ENCODE measurements at places on chromosomes 3 and 15.

DNA sequence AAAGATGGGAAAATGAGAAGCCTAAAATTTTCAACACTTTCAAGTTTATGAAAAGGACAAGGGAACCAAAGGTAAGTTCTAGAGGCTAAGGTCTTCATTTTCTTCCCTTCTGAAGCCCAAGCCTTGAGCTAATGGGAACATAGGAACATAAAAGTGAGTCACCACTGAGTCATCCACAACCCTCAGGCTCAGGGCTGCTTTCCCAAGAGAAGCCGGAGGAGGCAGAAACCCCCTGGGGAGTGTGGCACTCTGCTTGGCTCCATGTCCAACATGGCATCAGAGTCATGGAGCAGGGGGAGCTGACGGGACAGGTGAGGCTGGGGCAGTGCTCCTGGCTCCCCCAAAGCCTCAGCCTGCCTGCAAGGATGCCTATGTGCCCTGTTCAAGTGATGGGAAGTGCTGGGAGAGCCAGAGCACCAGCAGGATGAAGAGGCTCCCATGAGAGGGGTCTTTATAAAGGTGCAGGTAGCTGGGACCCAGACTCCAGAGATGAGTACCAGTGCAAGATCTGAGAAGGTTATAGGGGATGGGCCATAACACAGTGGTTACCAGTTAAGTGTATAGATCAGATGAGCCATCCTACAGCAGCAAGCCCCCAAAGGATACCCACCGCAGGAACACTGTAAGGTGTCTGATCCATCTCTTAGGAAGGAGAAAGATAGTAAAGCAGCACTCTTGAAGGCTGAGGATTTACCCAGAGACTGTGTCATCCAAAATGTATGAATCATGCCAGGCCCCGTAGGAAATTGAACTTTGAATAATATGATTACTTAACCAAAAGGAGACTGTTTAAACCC, 31.8 kb upstream of the RYR3 start:
- no peak for DNase-seq

GRCh38 chr15:39889601-39890000, 30.5 kb downstream of the GPR176 start:
- no peak for DNase-seq

DNA sequence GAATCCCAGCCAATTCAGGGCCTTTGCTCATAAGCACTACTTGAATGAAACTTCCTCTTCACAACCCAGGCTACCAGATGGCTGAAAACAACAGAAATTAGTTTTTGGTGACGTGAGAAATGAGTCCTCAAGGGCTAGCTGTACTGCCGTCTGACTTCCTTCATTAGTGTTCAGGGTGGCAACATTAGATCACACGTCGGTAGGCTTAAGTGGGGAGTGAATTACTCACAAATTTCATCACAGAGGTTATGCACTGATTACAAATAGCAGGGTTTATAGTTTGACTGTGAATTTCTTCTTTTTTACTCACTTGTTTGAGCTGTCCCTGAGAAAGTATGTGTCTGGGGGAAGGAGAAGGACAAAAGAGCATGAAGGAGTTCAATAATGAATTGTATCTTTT, 397.2 kb downstream of the GAP43 start:
- no peak for DNase-seq

DNA sequence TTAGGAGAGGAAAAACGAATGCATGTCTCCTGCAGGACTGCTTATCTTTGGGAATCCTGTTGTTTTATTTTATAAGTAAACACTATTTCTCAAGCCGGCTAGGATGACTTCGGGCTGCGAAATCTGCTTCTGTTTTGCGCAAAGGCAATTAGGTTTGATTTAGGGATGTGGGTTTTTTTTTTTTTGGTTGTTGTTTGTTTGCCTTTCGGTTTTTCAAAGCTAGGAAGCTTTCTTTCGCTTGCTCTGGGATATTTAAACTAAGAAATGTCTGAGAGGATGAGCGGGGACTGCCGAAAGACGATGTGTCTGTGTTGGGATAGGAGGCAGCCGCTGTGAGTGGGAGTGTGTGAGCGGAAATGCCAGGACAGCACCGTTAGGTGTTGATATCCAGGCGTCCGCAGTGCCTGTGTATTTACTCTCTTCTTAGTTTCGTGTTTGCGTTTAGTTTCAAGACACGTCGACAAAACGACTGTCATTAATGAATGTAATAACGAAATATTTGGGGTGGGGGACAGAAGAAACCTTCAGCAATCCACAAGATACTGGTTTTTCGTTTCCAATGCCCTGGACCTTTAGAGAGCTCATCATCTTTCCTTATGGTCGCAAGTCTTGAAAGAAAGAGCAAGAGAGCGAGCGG, 604 bp downstream of the ISL2 start:
- DNase-seq = no peak

DNA sequence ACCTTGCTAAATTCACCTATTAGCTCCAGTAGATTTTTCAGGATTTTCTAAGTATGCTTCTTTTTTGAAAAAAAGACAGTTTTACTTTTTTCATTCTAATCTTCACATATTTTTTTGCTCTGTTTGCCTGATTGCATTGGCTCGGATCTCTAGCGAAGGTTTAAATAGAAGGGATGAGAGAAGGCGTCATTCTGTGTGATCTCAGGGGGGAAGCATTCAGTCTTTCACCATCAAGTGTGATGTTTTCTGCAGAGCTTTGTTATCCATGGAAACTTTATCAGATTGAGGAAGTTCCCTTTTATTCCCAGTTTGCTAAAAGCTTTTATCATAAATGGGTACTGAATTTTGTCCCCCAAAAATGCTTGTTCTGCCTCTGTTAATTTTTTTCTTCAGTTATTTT, 120.3 kb downstream of the LRRK1 start:
- DNase-seq = no peak

GRCh38 chr3:21654662-21655061, 96.3 kb downstream of the ZNF385D start:
- DNase-seq = no peak

DNA sequence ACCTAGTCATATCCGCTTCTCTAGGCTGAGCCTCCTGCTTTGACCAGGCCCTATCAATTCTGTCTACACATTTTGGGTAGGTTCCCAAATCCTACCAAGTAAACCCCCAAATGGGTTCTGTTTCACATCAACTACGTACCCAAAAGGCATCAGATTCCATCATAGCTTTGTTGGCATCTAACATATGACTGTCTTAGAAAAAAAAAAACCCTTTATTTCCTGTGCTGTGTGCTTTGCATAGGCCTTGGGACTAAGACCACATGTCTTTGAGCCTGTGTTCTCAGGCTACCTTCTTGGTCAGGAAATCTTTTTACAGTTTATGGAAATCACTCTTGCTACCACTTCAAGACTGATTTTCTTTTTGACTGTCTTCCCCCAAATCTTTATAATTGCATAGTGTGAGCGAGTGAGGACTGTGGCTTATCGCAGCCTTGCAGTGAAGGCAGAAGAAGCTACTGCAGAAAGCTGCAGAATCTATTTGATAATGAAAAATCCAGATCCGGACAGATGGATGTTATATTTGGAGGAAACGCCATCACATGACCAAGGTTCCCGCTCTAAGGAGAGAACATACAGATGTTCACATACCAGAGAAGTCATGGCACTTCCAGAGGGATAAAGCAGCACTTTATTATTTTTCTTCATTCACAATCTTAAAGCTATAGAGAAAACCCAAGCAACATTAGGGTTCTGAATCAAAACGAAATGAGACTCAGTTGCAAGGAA, 111.2 kb downstream of the EOMES start:
- DNase-seq = no peak

GRCh38 chr3:171184372-171184771, 157.9 kb upstream of the SLC2A2 start:
- no peak for DNase-seq

- DNase-seq = no peak
Measured at GRCh38 chr3:128919988-128920387, 40.6 kb downstream of the ACAD9 start.

DNA sequence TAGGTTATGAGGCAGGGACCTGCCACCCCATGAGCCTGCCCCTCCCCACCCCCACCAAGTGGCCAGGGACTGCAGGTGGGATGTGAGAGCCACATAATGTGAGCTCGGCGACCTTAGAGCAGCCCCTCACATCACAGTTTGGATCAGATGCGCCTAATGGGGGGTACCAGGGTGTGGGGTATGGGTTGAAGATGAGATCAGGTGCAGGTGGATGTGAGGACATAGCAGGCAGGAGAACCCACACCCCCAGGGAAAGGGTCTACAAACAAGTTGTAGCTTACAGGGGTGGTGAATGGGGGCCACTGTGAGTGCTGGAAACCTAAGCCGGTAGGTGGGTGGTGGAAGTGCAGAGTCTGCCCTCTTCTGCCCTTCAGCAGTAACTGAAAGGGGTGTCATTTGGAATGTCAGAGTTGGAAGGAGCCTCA, 94.0 kb downstream of the CORO2B start:
- DNase-seq = no peak

DNA sequence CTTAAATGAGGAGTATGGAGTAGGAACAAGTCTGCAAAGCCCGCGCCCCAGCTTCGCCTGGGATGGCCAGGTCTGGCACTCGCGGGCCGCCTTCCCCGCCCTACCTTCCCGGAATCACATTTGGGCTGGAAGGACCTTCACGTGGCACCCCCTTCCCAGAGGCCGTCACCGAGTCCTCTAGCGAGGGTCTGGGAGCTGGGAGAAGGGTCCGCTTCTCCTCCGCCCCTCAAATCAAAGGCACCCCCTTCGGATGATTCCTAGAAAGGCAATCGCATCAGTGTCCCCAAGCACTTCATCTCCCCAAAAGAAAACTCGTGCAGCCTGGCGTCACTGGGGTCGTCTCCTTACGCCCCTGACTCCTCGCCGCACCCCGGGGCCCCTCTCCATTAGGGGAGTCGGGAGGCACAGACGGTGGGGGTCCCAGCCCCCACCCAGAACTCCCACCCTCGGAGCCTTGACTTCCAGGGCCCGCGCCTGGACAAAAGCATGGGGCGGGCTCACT, 380 bp downstream of the MYLK start:
- DNase-seq = no peak

GRCh38 chr15:101590785-101591184, 61.4 kb downstream of the TM2D3 start:
- DNase-seq = no peak

GRCh38 chr3:141789281-141789680, 26.1 kb downstream of the GRK7 start:
- no peak for DNase-seq

DNA sequence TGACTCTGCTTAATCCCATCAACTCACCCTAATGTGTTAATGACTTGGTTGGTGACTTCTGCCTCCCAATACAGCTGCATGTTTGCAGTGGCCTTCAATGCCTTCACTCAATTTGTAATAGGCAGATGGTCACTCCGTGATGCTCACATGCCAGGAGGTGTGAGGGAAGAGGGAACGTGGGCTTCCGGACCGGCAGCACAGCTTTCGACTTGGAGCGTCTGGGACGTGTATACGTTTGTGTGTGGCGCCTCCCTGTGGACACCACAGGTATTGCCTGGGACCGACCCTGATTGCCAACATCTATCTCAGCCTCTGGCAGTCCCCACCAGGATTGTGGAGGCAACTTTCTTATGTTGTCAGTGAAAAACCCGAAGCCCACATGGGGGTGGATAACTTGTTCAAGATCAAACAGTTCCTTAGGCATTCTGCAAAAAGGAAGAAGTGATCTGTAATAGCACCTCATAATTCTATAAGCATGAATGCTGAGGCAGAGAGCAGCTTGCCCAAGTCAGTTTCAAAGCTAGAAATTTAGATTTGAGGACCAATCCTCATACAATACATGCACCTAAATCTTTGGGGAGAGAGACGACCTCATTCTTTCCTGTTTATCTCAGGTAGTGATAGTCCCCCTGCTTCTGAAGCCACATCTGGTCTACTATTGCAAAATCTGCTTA, 16.9 kb downstream of the MRPL46 start:
- DNase-seq = peak; percentile 71

GRCh38 chr3:95926904-95927501, 887.4 kb upstream of the EPHA6 start:
- DNase-seq = no peak

- no peak for DNase-seq
Measured at GRCh38 chr3:146044046-146044445, 116.9 kb downstream of the PLOD2 start.

- no peak for DNase-seq
Measured at GRCh38 chr15:31400222-31400927, 73.7 kb downstream of the KLF13 start.

GRCh38 chr15:50702762-50703334, 16.3 kb upstream of the TRPM7 start:
- DNase-seq = no peak

DNA sequence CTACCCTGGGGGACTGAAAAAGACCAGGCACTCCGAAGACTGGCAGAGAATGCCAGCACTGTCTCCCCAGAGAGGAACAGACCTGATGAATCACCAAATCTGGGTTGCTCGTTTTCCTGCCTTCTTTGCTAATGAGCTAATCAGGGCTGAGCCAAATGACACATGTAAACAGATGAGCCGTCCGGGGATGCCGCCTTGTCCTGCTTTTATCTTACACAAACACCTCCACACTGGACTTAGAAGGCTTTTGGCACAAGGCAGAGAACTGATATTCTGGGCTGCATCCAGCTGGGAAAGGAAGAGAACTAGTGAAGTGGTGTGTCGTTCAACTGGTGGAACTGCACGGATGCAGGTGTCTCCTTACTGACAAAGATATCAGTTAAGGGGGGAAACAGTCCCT, 88.1 kb downstream of the MECOM start:
- no peak for DNase-seq

DNA sequence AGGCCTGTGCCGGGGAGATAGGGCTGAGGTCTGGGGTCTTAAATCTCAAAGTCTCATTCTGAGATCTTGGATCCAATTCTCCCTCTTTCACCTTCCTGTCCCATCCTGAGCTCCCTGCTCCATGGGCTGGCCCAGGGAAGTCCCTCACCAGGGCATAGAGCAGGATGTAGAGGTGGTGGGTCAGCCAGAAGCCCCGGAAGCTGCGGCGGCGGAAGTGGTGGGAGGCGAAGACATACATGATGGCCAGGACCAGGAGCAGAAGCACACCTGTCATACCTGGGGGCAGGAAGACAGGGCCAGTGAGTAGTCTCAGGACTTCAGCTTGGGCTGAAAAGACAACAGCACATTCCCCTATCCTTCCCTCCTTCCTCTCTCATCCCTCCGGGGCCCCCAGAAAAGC, 16.5 kb downstream of the DUOX2 start:
- no peak for DNase-seq

DNA sequence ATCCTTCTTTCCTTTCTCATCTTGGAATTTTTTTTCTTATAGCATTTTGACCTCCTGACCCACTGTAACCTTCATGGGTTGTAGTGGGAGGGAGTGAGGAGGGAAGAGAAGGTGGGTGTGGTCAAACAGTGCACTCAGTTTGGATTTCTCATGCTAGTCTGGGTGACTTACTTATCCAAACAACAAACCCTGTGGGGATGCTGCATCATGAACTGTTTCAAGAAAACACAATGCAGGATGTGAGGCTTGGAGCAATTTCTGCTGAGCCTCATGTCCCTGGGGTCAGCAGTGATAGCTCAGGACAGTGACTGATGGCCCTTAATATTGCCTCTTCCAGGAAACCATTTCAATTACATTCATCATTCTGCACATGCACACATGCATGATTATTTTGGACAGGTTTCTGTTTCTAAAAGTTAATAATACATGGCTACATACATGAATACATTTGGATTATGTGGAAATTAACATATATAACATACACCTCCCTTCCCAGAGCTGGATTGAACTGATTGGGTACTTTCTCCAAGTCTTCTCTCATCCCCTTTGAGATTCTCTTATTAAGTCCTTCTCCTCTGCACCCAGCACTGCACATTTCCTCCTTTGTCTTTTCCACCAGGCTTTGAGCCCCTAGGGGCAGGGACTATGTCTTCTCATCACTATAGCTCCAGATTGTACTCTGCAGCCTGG, 61.2 kb downstream of the ADAMTSL3 start:
- no peak for DNase-seq

All from progenitor cell of endocrine pancreas (in vitro differentiated cells).